ENCODE measurements at places on chromosomes 5 and 9.

- no peak for DNase-seq
These were observed 196.5 kb upstream of the TBCA start for GRCh38 chr5:77972469-77973252.

GRCh38 chr5:159337016-159337955, 7.0 kb upstream of the IL12B start:
- no peak for DNase-seq

- no peak for DNase-seq
These were observed 356.9 kb upstream of the NUDT12 start for GRCh38 chr5:103919506-103919905.

- DNase-seq = no peak
These were observed 201.5 kb downstream of the FRMD3 start for GRCh38 chr9:83336706-83337105.

DNA sequence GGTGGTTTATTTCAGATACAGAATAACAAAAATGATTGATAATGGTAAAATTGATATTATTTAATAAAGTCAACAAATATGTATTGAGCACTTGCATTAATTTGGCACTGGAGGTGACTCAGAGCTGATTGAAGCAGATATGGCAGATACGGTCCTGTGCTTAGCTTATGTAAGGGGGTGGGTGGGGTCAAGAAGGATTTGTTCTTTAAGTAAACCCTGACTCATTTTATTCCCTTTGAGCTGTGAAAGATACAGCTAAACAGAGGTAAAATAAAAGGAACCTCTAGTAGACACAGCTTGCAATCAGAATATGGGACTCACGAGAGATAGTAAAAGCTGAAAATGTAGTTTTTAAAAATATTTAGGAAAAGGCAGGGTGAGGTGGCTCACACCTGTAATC, 201.3 kb upstream of the CLINT1 start:
- no peak for DNase-seq

- no peak for DNase-seq
These were observed 184.8 kb upstream of the CD180 start for GRCh38 chr5:67381236-67381880.

GRCh38 chr5:32843531-32843895, 132.4 kb downstream of the NPR3 start:
- DNase-seq = no peak

GRCh38 chr9:101707721-101708120, 30.7 kb downstream of the GRIN3A start:
- DNase-seq = no peak

GRCh38 chr9:109010746-109011145, 2.6 kb downstream of the CTNNAL1 start:
- peak; percentile 24 for DNase-seq

GRCh38 chr5:109335114-109335513, 74.7 kb downstream of the PJA2 start:
- no peak for DNase-seq

DNA sequence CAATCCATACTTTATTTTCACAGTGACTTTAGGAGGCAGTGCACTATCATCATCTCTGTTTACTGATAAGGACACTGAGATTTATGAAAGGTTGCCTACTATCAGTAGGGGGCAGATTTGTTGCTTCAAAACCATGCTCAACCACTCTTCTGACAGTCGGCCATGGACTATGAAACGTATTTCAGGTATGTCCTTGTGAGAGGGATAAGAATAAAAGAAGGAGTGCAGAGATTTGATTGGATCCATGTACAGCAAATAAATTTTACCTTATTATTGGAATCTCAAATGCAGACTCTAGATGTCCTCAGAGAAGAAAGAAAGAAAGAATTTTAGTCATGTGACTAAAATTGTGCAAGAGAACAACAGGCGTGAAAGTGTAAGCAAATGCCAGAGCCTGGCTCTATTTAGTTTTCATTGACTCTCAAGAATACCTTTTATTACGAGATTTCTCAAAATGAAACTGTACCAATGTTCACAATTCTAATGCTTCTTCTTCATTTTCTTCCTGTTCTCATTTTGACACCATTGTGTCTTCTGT, 296.6 kb upstream of the RASA1 start:
- DNase-seq = no peak

- no peak for DNase-seq
These were observed 298.8 kb upstream of the IRX4 start for GRCh38 chr5:2181557-2181956.

GRCh38 chr5:10233505-10233904, 16.2 kb downstream of the ATPSCKMT start:
- DNase-seq = no peak

Data from stimulated activated CD4-positive, alpha-beta T cell treated with anti-CD3 and anti-CD28 coated beads, TNF-alpha, amount 100 ng/mL, for 1 hour (primary cell).